NCI-H2171 (cell line): ENCODE measurements at places on chromosomes 7 and 10.

DNA sequence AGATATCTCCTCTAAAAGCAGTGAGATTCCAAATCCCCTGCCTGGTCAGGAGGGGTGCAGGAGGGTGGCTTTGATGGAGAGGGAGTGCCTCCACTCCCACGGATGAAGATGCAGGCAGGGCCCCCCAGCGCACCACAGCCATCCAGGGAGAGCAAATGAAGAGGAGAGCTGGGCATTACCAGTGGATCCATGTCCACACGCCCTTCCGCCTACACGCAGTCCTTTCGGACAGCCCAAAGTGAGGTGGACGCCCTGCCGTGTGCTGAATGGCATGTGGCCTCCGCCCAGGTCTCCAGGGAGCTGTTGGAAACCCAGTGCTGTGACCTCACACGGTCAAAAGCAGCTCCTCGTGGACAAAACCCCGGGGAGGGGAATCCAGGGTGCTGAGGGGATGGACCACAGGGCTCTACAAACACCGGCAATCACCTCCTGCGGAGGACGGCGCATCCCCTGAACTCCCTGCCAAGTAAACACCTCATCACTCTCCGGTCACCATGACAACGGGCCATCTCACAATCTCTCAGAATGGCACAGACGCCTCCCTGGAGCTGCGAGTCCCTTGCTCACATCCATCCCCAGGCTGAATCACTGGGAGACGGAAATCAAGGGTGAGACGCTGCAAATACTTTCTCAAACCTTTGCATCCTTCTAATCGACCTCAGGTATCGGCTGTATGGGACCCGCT is 35.0 kb upstream of the DNAAF5 start:
- DNase-seq = no peak

GRCh38 chr10:87038286-87038717 is 18.2 kb downstream of the FAM25A start:
- DNase-seq = no peak

- no peak for DNase-seq
Measured at GRCh38 chr7:110407706-110408105, 683.2 kb upstream of the LRRN3 start.

DNA sequence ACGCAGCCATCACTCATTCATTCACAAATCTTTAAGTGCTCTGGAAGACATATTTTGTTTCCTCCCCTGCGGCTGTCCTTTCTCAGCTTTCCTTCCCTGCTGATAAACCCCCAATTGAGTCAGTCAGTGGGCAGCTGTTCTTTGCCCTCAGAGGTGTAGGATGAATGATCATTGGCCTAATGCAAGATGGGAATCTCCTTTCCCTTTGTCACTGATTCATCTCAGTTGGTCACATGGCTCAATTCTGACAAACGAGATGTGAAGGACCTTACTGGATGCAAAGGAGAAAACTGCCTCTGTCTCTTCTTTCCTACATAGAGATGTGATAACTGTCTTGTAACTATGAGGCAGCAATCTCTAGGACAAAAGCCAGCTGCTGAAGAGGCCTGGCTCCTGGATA is 44.6 kb downstream of the COL28A1 start:
- no peak for DNase-seq
